Fibroblast of the aortic adventitia (primary cell): ENCODE measurements at places on chromosomes 11 and 22.

- DNase-seq: no peak
Observed at GRCh38 chr22:17475318-17476230, 87.7 kb upstream of the SLC25A18 start.

DNA sequence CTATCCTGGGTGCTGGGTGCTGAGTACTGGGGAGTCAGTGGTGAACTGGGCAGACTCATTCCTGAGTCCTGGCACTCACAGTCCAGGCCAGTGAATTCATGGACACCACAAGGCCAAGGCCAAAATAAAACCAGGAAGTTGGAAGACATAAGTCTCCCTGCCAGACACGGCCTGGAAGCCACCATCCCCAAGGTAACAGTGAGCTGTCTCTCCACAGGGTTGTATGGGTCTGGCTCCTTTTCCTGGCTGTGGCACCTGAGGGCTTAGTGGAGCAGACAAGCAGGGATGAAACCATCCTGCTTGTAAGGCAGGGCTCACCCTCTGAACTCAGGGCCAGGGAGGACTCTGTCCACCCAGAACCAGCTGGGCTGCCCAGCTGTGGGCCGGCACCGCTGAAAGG, 54.7 kb upstream of the ALX4 start:
- DNase-seq: no peak

GRCh38 chr22:30943368-30943767, 25.2 kb downstream of the MORC2 start:
- no peak for DNase-seq

- DNase-seq: peak; percentile 81
Observed at GRCh38 chr11:124798991-124799347, 1.2 kb downstream of the MSANTD2 start.

- DNase-seq: peak; percentile 10
Observed at GRCh38 chr11:18013790-18014507, 1.1 kb upstream of the SERGEF start.

GRCh38 chr11:97454988-97455387, 1065.2 kb downstream of the JRKL start:
- peak; percentile 17 for DNase-seq

DNA sequence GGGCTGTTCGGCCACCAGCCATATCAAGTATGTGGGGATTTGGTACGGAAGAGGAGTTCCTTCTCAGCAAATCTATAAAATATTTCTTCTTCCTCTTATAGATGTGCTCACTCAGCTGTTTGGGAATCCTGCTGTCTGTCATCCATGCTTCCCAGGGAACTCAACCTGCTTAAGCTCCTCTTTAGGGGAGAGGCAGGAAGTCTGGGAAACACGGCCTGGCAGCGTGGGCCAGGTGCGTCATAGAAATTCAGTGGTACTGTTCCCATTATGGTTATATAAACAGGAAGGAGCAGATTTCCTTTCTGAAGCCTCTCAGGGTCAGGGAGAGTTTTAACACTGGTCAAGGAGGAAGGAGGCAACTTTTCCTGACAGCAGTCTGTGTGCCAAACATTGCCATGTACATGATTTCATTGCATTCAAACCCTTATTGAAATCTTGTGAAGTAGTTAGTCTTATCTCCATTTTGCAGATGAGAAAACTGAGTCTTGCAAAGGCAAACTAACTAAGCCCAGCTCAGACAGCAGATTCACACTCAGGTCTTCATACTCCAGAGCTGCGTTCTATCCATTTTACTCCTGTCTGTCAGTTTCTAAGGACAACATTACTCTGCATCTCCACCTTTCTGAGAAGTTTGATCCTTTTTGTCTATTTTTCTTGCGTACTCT, 35.4 kb upstream of the AMOTL1 start:
- peak; percentile 39 for DNase-seq

DNA sequence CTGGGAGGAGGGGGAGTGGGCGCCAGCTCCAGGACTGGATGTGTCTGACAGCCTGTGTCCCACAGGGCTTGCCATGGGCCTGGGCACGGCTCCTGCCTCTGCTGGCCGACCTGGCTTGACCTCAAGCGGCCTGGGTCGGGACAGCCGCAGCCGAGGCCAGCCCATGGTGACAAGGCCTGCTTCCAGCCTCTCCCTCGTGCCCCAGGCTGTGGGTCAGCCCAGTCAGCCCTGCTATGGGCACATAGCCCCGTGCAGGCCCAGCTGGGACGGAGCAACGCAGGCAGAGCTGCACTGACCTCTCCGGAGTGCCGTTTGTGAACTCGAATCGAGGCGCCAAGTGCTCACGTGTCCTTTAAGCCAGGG, 17.9 kb downstream of the OSBPL5 start:
- DNase-seq: no peak

DNA sequence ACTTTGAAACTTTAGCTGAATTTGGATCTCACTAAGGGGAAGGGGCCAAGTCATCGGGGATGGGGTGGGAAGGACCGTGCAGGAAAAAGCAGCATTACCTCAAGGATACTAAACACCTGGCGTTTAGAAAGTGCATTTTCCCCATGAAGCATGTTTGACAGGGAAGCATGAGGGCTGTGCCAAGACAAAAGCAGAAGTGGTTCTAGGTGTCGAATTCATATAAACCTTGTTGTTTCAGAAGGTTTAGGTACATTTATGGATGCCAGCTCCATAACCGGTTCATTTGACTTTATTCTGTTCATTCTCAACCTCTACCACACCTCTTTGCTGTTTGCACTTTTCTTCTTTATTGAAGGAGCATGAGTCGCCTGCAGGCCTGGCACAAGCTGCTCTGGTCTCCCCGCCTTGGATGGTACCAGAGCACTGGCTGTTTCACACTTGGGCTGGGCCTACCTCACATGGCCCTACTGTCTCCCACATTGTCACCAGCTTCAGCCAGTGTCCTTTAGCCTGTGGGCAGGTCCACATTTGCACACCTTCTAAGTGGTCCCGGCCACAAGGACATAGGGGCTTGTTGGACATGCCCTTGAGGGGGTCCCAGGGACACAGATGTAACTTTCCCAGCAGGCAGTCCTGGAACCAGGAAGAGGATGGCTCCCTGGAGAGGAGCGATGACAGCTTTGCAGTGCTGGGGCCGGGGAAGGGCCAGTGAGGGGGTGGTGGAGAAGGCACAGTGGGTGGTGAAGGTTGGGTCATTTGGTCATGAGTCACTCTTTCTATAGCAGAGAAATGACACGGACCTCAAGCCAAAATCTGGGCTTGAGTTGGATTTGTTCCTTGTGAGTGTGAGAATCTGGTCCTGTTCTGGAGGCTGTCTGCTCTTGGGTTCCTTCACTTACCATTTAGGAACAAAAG, 3.2 kb upstream of the ST14 start:
- DNase-seq: no peak

- no peak for DNase-seq
Observed at GRCh38 chr11:29124470-29124869, 892.4 kb downstream of the KCNA4 start.

DNA sequence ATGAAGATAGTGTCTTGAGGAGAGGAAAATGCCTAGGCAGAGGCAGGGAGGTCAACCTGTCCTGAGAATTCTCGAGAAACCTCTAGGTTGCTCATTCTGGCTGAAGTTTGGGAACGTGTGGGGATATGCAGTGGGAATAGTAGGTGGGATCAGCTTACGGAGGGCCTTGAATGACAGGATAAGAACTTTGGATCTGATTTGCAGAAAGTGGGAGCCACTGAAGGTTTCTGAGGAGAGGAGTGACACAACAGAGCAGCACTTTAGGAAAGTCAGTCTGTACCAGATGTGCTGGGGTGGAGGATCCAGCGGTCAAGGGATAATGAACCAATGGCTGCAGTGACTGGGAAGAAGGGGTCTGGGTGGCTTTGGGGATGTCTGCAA, 2.4 kb downstream of the CD82 start:
- no peak for DNase-seq

- DNase-seq: no peak
Observed at GRCh38 chr11:12169822-12170221, 59.4 kb downstream of the MICAL2 start.

GRCh38 chr11:33530815-33531214, 169.8 kb downstream of the C11orf91 start:
- DNase-seq: peak; percentile 50

DNA sequence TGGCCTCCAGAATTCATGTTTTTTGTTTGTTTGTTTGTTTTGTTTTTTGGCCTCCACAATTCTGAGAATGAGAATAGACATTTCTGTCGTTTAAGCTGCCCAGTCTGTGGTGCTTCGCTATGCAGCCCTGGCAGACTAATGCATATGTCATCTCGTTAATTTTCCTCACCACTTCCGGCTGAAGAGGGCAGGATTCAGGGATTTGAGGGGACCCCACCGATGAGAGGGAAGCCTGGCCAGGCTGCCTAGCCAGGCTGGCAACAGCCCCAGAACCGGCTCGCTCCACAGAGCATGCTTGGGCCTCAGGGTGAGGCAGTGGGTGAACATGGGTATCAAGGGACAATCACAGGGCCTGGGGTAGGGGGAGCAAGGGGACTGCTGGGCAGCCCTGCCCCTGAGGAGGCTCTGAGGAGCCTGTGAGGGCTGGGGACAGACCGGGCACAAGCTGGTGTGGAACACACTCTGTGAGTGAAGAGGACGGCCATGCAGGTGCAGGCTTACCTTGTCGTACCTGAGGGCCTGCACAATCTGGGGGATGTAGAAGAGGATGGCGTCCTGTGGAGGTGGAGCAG, 47.8 kb upstream of the SERPIND1 start:
- no peak for DNase-seq

GRCh38 chr11:35511666-35512065, 13.8 kb downstream of the PAMR1 start:
- DNase-seq: no peak

DNA sequence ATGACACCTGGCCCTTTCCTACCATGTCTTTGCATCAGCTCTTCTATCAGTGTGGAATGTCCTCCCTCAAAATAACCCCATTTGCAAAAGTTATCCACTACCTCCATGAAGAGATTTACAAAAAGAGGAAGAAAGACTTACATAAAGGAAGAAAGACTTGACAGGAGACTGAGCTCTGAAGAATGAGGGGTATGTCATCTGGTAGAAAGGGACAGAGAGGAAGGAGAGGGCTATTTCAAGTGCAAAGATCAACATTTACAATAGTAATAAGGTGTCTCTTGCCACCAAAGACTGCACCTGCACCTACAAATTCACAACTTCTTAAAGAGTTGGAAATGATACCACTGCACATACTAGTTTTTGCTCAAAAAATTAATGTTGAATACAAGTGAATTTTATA, 18.2 kb downstream of the PAK1 start:
- DNase-seq: no peak

- no peak for DNase-seq
Observed at GRCh38 chr22:36550701-36551495, 21.9 kb upstream of the EIF3D start.

DNA sequence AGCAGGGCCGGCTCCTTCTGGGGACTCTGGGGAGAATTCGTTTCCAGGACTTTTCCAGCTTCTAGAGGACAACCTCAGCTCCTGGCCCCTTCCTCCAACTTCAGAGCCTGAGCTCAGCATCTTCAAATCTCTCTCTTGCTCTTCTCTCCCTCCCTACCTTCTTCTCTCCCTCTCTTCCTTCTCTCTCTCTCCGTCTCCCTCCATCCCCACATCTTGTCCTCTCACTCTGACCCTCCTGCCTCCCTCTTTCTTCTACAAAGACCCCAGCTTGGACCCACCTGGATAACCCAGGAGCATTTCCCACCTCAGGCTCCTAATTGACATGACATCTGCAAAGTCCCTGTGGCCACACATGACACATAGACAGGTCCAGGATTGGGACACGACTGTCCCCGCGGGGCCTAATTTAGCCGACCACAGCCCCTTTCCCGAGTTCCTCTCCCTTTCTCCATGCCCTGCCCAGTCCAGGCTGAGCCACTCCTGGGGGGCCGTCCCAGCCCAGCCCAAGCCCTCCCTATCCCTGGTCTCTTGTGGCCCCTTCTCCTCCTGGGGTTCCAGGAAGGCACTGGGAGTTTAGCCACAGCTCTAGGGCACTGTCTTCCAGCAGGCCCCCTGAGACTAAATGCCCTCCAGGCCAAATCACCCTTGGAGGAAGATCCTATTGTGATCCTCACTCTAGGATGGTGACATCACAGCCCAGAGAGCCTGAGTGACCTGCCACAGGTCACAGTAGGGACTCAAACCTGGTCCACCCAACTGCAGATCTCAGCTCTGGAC, 36.9 kb downstream of the IGLL5 start:
- DNase-seq: no peak

DNA sequence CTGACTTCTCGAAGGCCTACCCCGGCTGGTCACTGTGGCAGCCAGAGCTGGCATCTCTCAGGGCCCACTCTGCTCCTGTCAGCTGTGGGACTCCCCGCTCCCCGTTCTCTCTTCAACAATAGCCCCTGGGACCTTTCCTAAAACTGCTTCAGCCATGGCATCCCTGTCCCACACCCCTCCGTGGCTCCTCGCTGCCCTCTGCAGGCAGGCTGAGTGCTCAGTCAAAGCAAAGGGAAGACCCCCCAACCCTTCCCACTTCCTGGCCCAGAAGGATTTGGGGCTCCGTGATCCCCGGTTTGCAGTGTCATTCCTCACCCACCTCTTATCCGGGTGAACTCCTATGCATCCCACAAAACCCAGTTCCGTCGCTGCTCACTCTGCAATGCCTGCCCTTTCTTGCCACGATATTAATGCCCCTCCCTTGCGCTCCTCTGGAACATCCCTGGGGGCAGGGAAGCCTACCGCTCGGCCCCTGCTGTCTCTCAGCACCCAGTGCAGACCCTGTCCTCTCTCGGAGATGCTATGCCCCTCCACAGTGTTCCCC, 1.6 kb upstream of the TH start:
- DNase-seq: no peak

GRCh38 chr11:269146-269890, 8.9 kb upstream of the NLRP6 start:
- DNase-seq: no peak

DNA sequence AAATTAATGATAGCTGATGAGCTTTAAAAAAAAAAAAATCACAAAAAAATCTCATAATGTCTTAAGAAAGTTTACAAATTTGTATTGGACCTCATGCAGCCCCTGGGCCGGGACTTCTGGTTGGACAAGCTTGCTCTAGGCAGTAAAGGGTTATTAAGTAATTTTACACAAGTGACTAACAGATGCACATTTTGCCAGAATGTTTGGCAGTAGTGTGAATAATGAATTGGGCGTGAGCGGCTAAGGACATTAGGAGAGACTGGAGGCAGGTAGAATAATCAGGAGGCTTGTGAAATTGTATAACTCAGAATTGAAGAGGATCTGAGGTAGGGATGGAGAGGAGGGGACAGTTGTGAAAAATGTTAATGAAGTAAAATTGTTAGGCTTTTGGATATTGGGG, 77.4 kb downstream of the HIPK3 start:
- no peak for DNase-seq

GRCh38 chr11:113725913-113726312, 19.8 kb upstream of the TMPRSS5 start:
- DNase-seq: no peak

DNA sequence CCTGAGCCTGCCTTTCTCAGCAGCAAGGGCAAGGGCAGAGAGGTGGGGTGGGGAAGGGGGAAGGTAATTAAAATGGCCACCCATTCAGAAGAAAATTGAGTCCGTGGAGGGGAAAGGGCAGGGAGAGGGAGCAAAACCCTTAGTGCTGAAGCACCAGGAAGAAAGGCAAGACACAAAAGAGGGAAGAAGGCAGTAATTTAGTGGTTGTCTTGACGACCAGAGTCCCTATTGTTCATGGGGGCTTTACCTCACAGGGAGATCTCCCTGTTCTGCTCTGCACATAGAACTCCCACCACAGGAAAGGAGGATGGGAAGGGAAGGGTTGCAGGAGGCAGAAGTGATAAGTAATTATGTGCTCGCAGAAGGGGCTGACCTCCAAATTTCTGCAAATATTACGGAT, 23.4 kb downstream of the SNX19 start:
- DNase-seq: no peak
